GM10248 (cell line): ENCODE measurements at places on chromosomes 3 and 15.

DNA sequence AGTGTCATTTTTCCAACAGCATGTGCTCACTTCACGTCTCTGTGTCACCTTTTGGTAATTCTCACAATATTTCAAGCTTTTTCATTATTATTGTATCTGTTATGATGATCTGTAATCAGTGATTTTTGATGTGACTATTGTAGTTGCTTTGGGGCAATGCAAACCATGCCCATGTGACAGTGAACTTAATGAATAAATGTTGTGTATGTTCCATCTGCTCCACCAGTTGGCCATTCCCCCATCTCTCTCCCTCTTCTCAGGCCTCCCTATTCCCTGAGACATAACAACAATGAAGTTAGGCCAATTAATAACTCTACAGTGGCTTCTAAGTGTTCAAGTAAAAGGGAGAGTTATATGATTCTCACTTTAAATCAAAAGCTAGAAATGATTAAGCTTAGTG is 32.5 kb upstream of the TBC1D23 start:
- no peak for DNase-seq

DNA sequence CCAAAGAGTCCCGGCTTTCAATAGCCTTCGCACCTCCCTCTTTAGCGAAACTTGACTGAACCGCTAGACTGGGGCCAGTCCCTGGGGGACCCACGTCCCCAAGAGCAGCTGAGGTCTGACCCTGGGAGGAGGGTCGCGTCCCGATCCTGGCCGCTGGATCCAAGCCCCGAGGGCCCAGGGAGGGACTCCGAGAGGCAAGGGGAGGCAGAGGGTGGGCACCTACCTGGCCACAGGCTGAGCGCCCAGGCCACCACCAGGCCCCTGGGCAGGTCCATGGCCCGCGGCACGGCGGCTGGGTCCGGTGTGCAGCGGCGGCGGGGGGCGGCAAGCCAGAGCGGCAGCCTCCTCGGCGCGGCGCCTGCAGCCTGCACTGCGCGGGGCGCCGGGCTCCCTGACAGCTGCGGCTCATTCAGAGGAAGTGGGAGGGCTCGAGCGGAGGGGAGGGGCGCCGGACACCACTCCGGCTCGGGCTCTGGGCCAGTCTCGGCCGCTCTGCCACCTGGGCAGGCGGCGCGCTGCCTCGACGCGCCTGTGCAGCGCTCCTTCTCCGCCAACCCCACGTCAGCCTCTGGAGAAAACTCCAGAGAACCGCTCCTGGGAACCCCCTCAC is at the start of gene ITGA11:
ITGA11 (minus strand) TSS at position 372 of the 610 bp plus-strand sequence; CDS start at position 275, 97 bp downstream.
- no peak for DNase-seq

DNA sequence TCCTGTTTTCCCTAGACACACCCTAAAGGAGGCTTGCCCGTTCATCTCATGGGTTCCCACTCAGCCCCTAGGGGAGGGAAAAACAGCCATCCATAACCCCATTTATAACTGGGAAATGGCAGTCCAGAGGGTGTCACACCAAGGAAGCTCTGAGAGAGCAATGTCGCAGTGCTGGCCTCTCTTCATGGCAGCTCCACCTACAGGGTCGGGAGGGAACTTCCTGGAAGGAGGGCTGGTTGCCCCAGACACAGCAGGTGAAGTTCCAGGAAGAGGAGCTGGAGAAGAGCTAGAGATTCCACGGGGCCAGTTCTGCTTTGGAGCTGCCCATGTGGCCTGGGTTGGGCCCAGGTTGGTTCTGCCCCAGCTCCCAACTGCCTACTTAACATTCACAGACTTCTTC is 22.3 kb upstream of the LINGO1 start:
- DNase-seq, result no peak

GRCh38 chr3:175108613-175109151 is 249.5 kb downstream of the NAALADL2 start:
- DNase-seq, result no peak

- no peak for DNase-seq
These were observed 127.4 kb downstream of the WDR76 start for GRCh38 chr15:43954181-43954621.

DNA sequence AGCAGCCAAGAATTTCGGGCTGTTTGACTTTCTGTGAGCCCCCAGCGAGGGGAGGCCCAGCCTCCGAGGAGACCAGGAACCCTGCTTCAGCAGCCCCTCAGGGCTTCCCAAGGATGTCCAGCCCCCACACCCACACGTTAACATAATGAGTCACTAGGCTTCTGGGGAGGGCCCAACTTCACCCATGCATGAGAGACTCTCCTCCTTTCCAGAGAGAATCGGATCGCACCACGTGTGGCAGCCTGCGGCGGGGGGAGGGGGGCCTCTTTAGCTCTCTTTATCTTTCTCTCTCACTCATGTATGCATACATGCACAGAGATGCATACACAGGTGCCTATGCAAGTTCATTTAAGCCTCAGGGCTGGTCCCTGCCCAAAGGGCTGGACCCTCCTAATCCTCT is 3.1 kb upstream of the AP2M1 start:
- peak; percentile 61 for DNase-seq

DNA sequence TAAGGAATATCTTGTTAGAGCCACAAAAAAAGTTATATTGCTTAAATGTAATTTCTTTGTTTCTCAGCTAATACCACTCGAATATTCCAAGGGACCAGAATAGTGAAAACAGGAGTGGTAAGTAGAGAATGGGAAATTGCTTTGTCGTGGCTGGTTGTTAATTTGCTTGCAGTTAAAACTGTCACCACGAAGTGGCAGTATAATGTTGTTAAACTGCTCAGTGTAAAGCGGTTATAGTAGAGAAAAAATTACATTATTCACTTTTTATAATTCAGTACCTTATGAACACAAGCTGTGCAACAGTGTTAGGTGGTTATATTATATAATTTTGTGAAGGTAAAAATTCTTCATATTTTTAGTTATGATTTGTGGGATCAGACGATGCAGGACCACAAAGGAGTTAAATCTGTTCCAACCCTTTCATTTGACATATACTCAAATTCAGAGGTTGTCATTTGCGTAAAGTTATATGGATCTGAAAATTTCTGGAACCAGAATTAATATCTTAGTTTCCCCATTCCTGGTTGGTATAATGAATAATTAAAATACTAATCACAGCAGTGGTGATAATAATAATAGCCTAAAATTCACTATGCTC is 171.8 kb downstream of the FEZF2 start:
- DNase-seq, result peak; percentile 40

DNA sequence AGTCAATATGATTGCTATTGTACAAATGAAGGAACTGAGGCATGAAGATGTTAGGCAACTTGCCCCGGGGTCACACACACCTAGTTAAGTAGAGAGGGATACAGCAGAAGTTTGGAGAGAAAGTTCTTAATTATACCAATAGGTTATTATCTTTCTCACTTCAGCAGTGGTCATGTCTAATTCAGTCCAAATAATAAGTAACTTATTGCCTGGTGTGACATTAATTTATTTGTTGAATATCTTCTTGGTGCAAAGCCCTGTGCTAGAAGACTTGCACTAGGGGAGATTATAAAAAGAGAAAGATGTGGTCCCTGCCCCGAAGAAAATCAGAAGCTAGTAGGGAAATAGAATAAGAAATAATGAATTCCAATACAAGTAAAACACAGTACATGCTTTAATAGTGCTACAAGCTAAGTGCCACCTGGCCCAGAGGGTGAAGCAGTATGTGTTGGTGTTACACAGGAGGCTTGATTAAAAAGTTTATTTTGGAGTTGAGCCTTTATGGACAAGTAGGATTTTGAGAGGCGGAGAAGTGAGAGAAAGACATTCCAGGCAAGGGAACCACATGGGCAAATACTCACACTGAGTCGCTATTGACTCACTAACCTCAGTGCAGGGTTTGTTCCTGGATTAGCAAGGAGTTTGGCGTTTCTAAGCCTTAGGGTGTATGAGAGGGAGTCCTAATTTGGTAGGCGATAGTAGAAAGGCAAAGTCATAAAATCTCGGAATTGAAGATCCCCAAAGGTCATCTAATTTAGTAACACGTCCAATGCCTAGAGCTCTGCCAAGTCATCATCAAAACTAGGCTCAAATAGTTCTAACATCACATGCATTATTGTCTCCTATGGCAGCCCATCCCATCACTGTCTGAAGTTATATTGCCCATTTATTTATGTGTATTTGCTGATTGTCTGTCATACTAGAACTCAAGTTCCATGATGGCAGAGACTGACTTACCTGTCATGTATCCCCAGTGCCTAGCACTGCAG is 19.2 kb upstream of the GSK3B start:
- DNase-seq, result no peak

GRCh38 chr3:44280077-44280476 is 38.4 kb downstream of the TOPAZ1 start:
- no peak for DNase-seq

GRCh38 chr15:57961919-57962318 is 103.6 kb downstream of the ALDH1A2 start:
- DNase-seq, result no peak

- no peak for DNase-seq
These were observed 98.6 kb downstream of the ARNT2 start for GRCh38 chr15:80502782-80503181.

- DNase-seq, result no peak
These were observed 15.2 kb downstream of the TGFBR2 start for GRCh38 chr3:30621576-30621975.

GRCh38 chr3:182198345-182198744 is 486.6 kb downstream of the SOX2 start:
- no peak for DNase-seq

GRCh38 chr3:14172496-14172895 is 5.9 kb downstream of the XPC start:
- DNase-seq, result no peak

DNA sequence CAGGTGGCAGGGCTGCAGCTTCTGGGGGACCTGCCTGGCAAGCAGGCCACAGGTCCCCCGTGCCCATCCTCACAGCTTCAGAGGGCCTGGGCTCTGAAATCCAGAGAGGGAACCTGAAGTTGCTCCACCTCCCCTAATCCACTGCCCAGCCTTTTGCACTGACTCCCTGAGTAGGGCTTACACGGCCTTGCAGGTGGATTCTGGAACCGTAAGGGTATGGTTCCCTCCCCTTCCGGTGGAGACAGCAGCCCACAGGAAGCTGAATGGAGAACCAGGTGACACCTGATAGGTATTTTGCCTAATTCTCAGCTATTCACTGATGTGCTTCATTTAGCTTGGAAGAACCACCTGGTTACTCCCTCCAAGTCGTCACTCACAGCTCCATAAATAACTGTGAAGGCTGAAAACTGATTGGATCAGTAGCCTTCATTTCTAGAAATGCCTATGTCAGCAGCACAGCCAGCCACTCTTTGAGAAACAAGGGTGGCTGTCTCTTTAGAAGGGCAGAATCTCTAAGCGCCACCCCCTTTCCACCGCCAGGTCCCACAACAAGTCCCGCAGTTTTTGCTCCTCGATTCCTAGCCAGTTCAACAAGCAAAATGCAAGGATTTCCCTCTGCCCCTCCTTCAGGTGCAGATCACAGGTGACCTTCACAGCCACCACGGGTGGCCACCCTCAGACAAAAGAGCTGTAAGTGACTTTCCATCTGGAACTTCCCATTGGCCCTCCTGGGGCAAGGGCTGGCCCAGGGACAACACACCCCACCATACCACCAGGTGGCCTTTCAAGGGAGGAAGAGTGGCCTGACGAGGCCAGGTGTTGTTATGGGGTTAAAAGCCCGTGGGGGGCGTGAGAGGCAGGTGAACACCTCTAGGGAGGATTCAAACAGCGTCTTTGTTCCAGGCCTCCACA is 112.9 kb downstream of the SEC22A start:
- no peak for DNase-seq
